Neural progenitor cell (in vitro differentiated cells): ENCODE measurements at places on chromosomes 2 and 18. TPM values are rescaled to one million over a fixed set of nuclear protein-coding genes. Genes with fewer than 3 reads are reported as not detected.

The LOXHD1 gene
- not detected in 2 replicates for total RNA-seq

GRCh38 chr2:189222468-189223105 lies 43.0 kb upstream of the COL5A2 start:
- DNase-seq, result no peak

- DNase-seq, result no peak
Measured at GRCh38 chr2:95390881-95391321, 11.6 kb upstream of the FAHD2A start.

DNA sequence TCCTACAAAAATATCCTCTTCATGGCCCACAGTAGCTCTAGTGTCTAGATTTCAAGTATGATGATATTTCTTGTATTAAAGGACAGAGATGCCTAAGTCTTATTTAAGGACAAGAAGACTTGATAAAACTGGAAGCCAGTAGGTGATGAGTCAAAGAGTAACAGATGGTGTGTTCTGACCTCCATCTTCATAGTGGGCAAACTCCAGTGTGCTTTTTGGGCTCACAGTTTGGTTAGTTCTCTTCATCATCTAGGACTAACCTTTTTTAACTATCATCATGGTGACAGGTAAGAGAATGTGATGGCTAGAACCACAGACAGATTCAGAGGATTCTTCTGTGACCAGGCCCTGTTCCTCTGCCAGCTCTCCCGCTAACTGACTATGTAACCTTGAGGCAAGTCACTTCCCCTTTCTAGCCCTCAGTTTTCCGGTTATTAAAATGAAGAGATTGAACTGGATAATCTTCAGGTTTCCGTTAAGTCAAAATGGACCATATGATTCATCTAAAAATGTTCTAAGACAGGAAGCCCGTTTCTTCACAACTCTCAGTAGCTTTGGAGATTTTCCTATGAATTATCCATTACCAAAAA lies 140.3 kb upstream of the RASGRP3 start:
- no peak for DNase-seq

DNA sequence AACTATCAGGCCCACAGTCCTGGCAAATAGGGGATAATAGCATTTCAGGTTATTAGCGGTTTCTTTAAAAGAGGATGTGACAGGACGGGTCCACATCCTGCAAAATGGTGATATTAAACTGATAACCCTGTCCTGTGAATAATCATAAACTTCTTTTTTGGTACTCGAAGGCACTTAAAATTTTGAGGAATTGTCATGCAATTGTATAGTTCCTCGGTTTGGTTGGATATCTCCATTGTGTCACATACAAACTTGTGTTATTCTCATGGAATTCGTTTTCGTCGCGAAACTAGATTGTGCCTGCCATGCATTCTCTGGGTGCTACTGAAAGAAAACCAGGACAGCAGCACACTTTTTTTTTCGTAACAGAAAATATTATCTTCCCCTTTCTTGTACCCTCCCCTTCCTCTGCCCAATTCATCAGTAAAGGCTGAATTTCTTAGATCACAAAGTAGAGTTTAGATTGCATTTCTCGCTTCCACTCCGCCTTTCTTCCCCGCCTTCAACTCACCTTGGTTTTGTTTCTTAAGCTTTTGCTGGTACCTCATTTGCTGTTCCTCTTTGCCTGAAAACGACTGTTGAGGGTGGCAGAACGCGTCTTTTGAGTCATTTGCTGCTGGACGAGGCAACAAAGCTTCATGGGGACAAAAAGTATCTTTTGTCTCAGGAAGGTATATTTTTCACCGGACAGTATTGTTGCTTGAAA lies 1.3 kb downstream of the CERS6 start:
- no peak for DNase-seq

- DNase-seq, result peak; percentile 47
Measured at GRCh38 chr2:211033765-211034164, 477.4 kb downstream of the CPS1 start.

DNA sequence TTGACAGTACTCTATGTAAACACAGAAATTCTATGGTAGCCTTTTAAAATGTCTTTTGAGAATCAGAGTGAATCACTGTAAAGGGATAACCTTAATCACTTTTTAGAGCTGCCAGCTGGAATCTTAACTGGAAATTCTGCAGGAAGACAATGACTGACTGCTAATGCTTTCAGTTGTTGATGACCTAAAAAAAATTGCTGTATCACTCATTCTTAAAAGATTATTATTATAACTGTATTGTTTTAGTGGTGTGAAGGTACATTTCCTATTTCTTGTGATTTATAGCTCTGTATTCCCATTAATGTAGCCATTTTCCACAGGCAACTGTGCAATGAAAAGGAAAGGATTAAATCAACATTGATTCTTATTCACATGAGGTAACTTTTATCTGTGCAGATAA lies 260.5 kb downstream of the CALCRL start:
- no peak for DNase-seq

DNA sequence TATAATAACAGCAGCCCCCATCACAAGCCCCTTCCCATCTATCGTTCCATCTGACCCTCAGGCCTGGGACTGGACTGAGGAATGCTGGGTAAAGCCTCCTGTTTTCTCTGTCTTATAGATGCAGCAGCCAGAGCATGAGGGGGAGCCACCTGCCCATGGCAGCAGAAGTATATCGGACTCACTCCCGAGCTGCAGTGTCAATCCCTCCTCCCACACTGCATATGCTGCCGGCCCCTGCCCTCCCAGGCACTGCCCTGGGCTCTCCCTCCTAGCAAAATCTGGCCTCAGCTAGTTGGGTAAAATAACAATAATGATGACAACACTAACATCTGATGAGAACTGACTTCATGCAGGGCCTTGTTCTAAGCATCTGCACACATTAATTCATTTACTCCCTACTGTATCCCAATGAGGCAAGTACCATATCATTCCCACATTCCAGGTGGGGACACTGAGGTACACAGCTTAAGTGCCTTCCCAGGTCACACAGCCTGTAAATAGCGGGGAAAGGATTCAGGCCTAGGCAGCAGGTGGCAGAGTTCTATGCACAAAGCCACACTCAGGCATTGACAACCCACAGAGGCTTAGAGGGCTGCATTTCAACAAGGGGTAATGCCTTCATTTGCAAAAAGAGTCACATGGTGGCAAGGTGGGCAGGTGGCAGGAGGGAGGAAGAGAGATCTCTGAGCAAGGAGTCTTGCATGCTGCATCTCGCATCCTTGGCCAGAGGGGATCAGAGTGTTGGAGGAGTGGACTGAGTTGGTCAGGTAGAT lies 190.0 kb downstream of the ZBTB7C start:
- no peak for DNase-seq
